ENCODE measurements at places on chromosomes 5 and 9.
A peak's percentile ranks its signal among the peaks of the same experiment; 100 is the strongest.

- no peak for DNase-seq
Measured at GRCh38 chr5:111511831-111512374, 432 bp downstream of the STARD4 start.

DNA sequence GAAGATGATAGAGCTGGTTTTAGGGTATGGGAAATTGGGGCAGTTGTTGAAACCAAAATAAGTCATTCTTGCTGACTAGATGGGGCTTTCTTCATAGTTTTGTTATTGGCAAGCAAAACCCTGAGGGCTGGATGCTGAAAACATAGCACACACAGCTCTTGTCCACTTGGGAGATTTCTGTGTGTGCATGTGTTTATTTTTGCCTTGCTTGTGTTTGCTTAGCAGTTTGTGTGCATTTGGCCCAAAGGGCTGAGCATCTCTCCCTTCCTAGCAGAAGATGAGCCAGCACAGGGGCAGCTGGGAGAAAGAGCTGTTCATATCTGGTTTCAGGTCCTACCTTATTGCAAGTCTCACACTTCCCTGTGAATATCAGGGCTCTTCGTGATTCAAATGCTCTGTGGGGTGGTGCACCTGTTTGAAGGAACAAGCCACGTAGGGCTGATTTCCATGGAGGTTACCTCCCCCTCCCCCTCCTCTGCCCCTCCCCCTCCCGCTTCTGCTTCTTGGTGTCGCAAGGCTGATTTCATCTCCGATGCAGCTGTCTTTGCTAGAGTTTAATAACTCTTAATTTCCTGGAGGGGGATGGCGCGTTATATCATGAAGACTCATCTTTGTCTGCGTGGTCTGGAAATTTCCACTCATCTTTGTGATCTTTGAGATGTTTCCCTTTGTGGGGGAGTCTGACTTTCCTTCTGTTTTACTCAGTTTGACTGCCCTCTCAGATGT lies 296.5 kb downstream of the ARHGAP26 start:
- DNase-seq = peak; percentile 48

DNA sequence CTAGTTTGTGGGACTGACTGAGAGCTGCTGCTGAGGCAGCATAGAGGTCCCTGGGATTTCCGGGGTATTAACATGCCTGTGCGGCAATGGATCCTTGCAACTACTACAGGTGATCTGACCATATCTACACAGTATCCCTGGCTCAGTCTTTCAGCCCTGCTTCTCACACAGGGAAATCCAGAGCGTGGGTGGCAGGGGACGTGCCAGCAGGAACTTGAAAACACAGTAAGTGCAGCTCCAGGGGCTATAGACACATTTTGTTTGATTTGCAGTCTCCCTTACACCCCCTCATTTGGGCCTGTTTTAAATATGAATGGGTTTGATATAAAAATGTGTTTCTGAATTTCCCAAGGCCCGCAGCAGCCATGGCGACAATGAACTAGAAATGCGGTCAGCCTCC lies 209.5 kb downstream of the DCP2 start:
- DNase-seq = no peak

DNA sequence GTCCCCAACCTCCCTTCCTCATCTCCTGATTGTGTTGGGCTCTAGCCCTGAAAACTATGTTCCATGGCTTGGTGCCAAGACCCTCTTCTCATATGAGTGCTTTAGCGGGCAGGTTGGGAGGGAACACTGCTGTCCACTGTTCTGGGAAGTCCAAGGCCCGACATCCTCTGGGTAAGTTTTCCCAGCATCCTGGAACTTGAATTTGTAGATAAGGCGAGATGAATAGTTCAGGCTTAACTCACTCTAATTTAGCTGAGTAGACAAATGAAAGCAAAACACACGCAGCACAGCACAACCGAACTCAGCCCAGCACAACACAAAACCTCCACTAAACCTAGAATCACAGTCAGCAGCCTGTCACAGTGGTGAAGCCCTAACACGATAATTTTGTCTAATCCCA lies 95.3 kb upstream of the SLC28A3 start:
- DNase-seq = no peak

- DNase-seq = no peak
Measured at GRCh38 chr9:38371495-38371894, 21.0 kb upstream of the ALDH1B1 start.

DNA sequence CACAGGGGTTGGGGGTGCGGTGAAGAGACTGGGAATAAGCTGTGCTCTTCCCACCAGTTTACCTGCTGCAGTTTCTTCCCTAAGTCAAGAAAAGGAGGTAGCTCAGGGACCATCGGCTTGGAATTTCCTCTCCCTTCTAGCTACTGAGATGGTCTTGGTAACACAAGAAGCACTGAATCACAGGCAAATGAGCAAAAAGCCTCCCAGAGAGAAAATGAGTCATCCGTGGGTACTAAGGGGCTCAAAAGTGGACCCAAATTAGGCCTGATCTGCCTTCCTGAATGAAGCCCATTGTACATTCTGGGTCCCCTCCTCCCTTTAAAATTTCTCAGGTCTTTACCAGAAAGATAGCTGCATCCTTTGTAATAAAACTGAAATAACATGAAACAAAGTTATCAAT lies 49.9 kb downstream of the PTPN3 start:
- DNase-seq = no peak

- no peak for DNase-seq
Measured at GRCh38 chr5:116571568-116572349, 2.9 kb downstream of the SEMA6A start.

GRCh38 chr5:8719796-8720195 lies 826.1 kb downstream of the SEMA5A start:
- DNase-seq = no peak

DNA sequence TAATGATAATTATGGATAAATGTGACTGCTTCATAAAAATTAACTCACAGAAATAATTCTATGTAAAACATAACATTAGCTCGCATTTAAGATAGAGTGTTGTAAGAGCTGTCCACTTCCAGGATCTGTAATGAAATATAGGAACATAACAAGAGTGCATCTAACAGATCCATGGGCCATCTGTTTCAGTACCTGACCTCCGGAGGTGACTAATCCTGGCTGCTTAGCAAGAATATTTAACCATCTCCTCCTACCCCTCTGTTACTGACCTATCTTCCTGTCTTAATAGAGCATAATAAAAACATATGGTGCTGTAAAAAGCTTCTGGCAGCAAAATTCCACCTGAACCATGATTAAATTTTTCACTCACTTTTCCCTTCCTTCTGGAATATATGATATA lies 7.1 kb downstream of the PLCXD3 start:
- DNase-seq = no peak

DNA sequence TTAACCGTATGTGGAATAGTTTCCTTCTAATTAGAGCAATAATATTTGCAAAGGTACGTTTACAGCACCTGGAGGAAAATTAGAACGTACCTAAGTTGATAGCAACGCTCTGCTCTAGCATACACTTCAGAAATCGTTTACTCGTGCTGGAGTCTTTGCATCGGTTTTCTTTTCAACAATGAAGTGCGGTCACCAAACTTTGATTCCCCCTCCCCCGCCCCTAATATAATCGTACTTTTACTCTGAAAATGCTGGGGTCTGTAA lies 506 bp downstream of the ADAMTS19 start:
- DNase-seq = no peak

DNA sequence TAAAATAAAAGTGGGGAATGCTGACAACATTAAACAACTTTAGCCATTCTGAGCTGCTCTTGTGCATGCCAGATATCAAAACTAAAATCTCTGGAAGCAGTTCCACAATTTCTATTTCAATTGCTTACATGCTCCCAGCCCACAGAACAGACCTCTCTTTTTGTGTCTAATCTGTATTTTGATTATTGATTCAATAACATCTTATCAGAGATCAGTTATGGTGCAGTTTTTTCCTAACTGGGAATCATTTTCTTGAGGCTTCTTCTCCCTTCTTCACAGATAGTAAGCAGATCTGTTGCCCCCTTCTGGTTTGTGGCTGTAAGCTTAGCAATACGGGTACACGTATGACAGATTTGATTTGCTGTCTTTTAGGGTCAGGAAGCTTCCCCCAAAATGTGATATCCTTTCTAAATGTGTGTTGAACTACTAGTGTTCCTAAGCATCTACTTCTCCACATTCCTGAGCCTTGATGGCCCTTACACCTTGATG lies 39.4 kb downstream of the MRPS27 start:
- DNase-seq = no peak

GRCh38 chr9:109046346-109046745 lies 33.0 kb upstream of the CTNNAL1 start:
- DNase-seq = no peak

GRCh38 chr5:88401686-88402085 lies 133.0 kb upstream of the TMEM161B start:
- no peak for DNase-seq

DNA sequence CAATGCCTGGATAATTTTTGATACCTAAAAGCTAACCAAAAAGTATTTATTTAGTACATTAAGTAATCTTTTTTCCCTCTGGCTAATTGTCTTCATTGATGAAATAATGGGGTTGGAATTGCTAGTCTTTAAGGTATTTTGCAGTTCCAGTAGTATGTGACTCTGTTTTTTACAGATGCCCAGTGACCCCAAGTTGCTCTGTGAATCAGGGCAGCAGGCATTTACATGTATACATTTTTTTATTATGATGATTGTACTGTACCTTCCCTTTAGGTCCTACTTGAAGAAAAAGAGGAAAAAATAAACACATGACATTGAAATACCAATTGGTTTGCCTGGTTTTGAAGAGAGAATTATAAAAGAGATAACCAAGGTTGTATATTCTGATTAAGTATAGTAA lies 385.5 kb downstream of the ADGRV1 start:
- no peak for DNase-seq

GRCh38 chr9:72888067-72888466 lies 64.8 kb downstream of the ALDH1A1 start:
- DNase-seq = no peak

GRCh38 chr5:32069396-32069795 lies 104.7 kb downstream of the GOLPH3 start:
- no peak for DNase-seq

DNA sequence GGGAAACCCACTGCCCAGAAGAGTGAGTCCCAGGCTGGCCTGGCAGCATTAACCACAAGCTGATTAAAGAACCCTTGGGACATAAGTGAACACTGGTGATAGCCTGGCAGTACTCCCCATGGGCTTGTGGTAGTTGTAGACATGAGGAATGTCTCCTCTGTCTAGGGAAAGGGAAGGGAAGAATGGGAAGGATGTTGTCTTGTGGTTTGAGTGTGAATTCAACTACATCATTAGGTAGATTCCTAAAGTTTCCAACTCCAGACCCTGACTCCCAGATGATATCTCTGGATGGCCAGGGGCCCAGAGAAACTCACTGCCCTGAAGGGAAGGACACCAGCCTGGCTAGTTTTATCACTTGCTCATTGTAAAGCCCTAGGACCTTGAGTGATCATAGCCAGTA lies 1012.4 kb upstream of the COX7C start:
- no peak for DNase-seq

DNA sequence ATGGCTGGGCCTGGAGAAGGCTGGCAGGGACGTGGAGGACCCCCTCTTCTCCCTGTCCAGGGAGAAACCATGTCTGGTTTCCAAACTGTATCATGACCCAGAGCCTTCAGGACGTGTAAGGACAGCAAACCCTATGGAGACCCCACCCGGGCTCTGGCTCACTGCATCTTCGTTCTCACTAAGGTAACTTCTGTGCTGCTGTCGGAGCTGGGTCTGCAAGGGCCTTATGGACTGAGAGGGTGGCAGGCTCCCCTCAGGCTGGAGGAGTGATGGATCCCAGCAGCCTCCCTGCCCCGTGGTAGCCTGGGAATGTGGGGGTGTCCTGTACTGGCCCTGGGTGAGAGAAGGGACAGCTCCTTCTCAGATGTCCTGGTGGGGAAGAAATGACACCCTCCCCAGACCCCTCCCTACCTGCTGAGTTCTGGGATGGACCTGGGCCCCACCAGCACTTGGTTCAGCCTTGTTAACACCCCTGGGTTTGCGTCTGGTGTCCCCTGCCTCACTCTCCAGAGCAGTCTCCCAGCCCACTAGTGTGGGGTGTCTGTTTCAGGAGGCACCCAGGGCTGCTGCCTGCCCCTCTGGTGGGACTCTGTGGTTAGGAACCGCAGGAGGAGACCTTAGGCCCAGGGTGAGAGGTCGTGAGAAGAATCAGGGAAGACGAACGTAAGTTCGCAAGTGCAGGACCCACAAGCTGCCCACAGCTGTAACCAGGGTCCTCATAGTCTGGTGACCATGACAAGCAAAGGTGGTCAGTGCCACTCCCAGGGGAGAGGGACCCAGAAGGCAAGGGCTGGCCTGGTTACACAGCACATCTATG lies 6.6 kb downstream of the SPATA31E1 start:
- DNase-seq = no peak

- DNase-seq = no peak
Measured at GRCh38 chr9:120541921-120542320, 38.0 kb downstream of the CDK5RAP2 start.

DNA sequence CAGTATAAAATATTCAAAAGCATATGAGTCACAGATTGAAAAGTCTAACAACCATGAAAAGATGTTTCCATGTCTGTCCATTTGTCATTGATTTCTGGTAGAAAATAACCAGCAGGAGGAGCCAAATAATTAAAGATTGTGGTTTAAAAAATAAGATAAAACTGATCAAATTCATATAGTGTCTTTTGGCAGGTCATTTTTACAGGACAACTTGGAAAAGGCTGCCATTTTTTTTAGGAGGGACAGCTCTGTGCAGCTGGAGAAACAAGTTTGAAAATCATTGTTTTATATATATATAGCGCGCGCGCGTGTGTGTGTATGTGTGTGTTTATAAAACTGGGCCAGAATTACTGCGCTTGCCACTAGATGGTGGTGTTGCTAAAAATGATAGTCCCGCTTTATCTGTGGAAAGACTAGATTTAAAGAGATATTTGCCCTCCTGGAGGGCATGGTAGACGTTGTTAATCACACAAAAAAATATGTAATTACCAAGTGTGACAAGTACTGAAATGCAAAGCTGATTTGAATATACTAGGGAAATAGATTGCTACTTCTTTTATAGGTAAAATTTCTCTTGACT lies 1.3 kb upstream of the TRMO start:
- peak; percentile 67 for DNase-seq

DNA sequence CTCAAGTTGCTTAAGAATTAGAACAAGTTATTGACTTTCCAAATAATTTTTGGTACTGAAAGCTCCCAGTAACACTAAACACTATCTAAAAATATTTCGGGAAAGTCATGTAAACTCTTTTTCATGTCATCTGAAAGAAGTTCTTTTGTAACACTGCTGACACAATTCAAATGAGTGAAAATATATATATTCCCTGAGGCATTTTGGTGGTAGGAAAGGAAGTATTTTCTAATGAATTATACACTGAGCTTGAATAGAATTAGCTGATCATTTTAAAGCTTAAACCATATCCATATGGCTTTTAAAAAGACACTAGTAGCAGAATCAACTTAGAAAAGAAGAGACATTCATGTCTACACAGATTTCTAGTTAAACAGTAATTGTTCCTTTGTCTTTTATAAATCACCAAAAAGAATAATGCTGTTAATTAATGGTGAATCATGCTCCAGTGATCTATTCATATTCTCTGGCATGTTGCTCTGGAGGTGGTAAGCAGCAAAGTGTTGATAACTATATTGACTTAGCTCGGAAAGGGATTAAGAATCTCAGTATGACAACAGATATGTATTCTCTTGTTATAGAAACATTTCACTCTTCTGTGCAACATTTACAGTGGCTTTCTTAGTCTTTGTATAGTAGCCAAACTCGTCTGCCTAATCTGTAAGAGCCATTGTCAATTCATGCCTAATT lies 27.4 kb upstream of the RFX3 start:
- no peak for DNase-seq

- no peak for DNase-seq
Measured at GRCh38 chr5:71588533-71588885, 1.4 kb downstream of the MCCC2 start.

- DNase-seq = no peak
Measured at GRCh38 chr9:784916-785315, 56.6 kb upstream of the DMRT1 start.
